ENCODE measurements at places on chromosomes 1 and 21. TPM values are rescaled to one million over a fixed set of nuclear protein-coding genes. Genes with fewer than 3 reads are reported as not detected.

XKR8 gene
- 10.7 TPM for total RNA-seq

FAM151A gene
- total RNA-seq: 9.0 TPM

AIM2 gene
- total RNA-seq: 6.0 TPM

LYST gene
- total RNA-seq: 32.5 TPM

ASCL5 gene
- total RNA-seq: not detected

MROH7 gene
- 24.1 TPM for total RNA-seq

TEX38 gene
- not detected for total RNA-seq

PRRC2C gene
- 77.0 TPM for total RNA-seq

CLCNKA gene
- total RNA-seq: 0.79 TPM

CLDN14 gene
- total RNA-seq: not detected

OLFML3 gene
- 21.8 TPM for total RNA-seq

FGR gene
- 8.8 TPM for total RNA-seq

VSIG8 gene
- total RNA-seq: not detected

B3GALT2 gene
- 0.64 TPM for total RNA-seq

SUCO gene
- 20.5 TPM for total RNA-seq

ELAVL4 gene
- total RNA-seq: 0.55 TPM

MFAP2 gene
- total RNA-seq: 1.1 TPM

VANGL1 gene
- total RNA-seq: 22.1 TPM

CLDN19 gene
- not detected for total RNA-seq

PTPN7 gene
- 14.0 TPM for total RNA-seq

BARHL2 gene
- total RNA-seq: not detected

ALX3 gene
- total RNA-seq: not detected

AMPD1 gene
- total RNA-seq: 0.82 TPM

HSD3B2 gene
- 3.0 TPM for total RNA-seq

GRHL3 gene
- total RNA-seq: not detected

KRTAP19-1 gene
- total RNA-seq: not detected

C1QC gene
- total RNA-seq: 65.9 TPM

NES gene
- 15.5 TPM for total RNA-seq

PPIAL4G gene
- total RNA-seq: not detected

ADARB1 gene
- 22.1 TPM for total RNA-seq

TMEM54 gene
- total RNA-seq: 666 TPM

JAM2 gene
- total RNA-seq: 5.1 TPM

ZNF669 gene
- total RNA-seq: 4.0 TPM

CTBS gene
- total RNA-seq: 20.8 TPM
